ENCODE measurements at places on chromosomes 7 and 10. TPM values are rescaled to one million over a fixed set of nuclear protein-coding genes. Genes with fewer than 3 reads are reported as not detected.

GRCh38 chr7:24764011-24764410 is 6.7 kb upstream of the GSDME start:
- DNase-seq = no peak

- DNase-seq = no peak
These were observed 32.7 kb upstream of the KLHL7 start for GRCh38 chr7:23072922-23073321.

- DNase-seq = no peak
These were observed 14.9 kb downstream of the ADCY1 start for GRCh38 chr7:45589061-45589460.

GRCh38 chr7:11256501-11256900 is 282.8 kb downstream of the PHF14 start:
- DNase-seq = no peak

GRCh38 chr10:36676321-36676720 is 449.1 kb upstream of the ANKRD30A start:
- no peak for DNase-seq

DNA sequence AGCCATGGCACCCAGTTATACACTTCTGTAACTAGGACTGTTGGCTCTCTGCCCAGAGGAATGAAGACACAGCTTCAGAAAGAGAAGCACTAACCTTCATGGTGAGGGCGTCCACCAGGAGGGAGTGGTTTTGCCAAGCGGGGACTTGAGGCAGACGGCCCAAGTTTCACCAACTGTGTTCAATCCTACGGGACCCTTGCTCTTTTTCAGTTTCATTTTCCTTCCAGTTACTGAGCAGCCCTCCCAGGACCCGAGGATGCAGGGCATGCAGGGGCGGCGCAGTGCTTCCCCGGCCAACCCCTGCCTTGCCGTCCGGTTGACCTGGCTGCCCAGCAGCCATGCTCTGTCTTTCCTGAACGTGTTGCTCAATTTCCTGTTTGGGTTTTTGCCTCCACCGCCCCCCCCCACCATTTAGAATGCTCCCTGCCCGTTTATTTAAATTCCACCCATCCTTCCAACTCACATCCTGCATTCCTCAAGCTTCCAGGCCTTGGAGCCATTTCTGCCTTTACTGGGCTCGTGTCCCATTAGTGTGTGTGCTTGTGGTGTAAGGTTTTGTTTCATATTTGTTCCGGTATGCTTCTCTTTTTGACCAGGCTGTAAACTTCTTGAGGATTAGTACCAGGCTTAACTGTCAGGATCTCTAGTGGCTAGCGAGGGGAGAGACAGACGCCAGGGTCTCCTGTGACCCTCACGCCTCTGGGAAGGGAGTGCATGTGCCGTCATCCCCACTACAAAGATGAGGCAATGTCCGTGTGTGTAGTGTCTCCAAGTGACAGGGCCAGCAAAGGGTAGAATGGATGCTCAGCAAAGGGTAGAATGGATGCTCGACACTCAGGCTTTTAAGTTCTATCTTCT is 31.6 kb downstream of the IL15RA start:
- DNase-seq = peak; percentile 70

GRCh38 chr7:89028319-89028718 is 232.8 kb upstream of the TEX47 start:
- no peak for DNase-seq

GRCh38 chr10:119496273-119496672 is 46.2 kb downstream of the RGS10 start:
- no peak for DNase-seq

GRCh38 chr10:66827353-66827752 is 98.5 kb upstream of the LRRTM3 start:
- DNase-seq = peak; percentile 91

DNA sequence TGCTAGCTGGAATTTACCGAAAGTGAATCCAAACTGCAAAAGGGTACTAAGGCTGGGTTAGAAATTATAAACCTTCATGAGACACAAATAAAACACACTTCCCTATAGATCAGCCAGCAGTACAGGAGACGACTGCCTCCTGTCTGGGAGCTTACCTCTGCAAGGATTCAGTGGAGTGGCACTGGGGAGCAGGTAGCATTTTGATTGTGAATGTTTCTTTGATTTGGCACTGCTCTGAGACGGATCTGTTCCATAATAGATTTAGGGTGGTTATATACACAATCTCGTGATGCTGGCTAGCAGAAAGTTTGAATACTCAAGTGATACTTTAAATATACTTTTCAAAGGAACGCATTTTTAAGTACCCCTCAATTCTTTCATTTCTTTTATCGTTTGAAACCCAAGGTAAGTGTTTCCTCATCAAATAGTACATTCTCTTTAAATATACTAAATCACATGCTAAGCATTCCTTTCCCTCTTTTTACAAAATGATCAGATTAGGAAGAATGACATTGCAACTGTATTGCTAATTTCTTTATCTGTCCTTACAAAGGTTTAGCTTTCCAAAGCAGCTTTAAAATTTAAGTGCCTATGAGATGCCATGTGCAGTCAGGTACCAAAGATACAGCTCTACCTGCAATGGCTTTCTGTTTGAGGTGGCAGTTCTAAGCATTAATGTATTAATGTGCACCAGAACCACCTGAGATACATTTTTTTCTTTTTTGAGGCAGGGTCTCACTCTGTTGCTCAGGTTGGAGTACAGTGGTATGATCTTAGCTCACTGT is 20.6 kb upstream of the CHCHD3 start:
- no peak for DNase-seq

- no peak for DNase-seq
These were observed 51.5 kb upstream of the GRM3 start for GRCh38 chr7:86592185-86592584.

GRCh38 chr7:946256-946996 is 8.1 kb downstream of the ADAP1 start:
- DNase-seq = no peak

GRCh38 chr7:99643464-99643863 is 26.7 kb downstream of the ZSCAN25 start:
- no peak for DNase-seq

DNA sequence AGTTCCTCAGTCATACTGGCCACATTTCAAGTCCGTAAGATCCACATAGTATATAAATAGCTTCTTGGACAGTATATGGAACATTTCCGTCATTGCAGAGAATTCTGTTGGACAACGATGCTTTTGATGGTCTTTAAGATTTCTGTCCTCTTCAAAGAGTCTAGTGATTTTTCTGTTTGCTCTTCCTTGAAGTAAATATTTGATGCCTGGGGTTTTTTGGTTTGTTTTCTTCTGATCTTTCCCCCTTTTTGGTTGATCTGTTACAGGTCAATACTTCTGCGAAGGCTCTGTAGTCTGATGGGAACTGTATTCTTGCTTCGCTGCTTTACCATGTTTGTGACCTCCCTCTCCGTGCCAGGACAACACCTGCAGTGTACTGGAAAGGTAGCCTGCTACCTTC is 42.3 kb upstream of the VDAC2 start:
- no peak for DNase-seq

GRCh38 chr10:3683560-3683959 is 101.4 kb downstream of the KLF6 start:
- no peak for DNase-seq

- peak; percentile 89 for DNase-seq
These were observed 101.8 kb downstream of the IQUB start for GRCh38 chr7:123432601-123433000.

GRCh38 chr7:20598459-20599309 is 16.8 kb upstream of the ABCB5 start:
- DNase-seq = peak; percentile 77

DNA sequence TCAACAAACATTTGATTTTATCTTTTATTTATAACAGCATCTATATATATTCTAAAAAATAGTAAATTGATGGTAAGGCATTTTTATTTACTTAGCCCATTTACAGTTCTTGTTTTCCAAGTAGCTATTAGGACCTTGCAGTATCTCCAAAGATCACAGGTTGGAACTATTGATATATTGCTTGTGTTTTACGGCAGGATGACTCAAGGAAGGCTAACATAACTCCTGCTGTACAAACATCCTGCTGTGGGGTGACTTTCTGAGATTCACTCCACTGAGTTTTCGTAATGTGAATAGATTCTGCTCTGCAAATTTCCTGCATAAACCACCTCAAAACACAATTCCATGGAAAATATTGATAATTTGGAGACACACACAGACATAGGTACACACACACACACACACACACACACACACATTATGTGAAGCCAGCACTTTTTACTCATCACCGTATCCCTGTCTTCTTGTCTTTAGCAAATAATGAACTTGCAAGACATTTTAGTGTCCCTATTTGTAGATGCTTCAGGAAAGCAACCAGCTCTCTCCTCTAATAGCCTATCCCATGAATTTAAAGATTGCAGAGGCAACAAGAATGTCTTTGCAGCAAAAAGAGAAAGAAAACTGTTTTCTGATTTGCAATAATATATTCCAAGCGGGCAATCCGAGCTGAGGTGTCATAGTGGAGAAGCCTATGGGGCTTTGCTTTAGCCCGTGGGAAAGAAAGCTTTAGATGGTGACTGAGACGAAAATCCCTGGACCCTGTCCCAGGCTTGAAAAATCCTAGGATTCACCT is 722 bp downstream of the AGR2 start:
- DNase-seq = peak; percentile 77

GRCh38 chr10:30540276-30540675 is 89.3 kb downstream of the LYZL2 start:
- peak; percentile 86 for DNase-seq

DNA sequence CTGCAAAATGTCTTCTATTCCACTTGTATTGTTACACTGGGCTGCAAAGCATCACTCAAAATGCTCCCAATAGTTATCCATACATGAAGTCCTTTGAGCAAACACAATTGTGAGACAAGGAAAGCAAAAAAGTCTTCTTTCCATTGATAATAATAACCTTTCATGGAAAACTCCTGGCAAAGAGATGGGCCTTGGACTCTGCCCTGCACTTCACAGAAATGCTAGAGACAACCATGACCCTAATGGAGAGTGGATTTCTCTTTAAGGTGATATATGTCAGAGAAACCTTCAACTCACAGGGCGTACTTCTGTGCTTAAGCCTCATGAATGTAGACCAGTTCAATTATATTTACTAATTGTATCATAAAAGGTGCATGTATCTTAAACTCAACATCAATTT is 19.4 kb downstream of the SLC26A3 start:
- DNase-seq = no peak

- DNase-seq = no peak
These were observed 15.9 kb downstream of the POLL start for GRCh38 chr10:101572126-101572525.

DNA sequence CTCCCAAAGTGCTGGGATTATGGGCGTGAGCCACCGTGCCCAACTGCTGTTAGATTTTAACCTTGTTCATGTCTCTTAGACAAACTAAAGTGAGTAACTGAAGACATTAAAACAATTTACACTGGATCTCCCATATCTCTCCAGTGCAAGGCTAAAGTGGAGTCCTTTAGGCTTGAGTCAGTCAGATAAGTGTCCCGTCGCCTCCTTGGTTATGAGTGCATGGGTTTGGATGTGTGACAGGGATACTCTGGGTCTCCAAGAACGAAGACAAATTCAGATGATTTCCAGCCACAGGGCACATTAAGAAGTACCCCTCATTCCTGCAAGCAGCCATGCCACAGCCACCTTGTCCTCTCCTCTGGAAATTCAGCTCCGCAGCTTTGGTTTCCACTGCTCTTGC is 66.1 kb upstream of the PDZD8 start:
- no peak for DNase-seq

Gene ABCC2
- total RNA-seq = 0.53 TPM

Gene TMEM72
- not detected for total RNA-seq

Gene ADAM12
- total RNA-seq = 1.8 TPM

Gene TFPI2
- total RNA-seq = 2.8 TPM

Gene TMEM184A
- 43.8 TPM for total RNA-seq

Gene ANKRD61
- not detected for total RNA-seq

Gene GCC1
- total RNA-seq = 72.8 TPM

Gene CYP2C8
- not detected for total RNA-seq

Gene TAS2R41
- total RNA-seq = not detected

Measured in bronchial epithelial cell (primary cell).